CD4-positive, alpha-beta T cell treated with Interleukin-2 at 100 ng/mL for 4 hours (primary cell): ENCODE measurements at places on chromosomes 7 and 10.

- no peak for DNase-seq
These were observed 18.1 kb downstream of the SAMD8 start for GRCh38 chr10:75129537-75129936.

DNA sequence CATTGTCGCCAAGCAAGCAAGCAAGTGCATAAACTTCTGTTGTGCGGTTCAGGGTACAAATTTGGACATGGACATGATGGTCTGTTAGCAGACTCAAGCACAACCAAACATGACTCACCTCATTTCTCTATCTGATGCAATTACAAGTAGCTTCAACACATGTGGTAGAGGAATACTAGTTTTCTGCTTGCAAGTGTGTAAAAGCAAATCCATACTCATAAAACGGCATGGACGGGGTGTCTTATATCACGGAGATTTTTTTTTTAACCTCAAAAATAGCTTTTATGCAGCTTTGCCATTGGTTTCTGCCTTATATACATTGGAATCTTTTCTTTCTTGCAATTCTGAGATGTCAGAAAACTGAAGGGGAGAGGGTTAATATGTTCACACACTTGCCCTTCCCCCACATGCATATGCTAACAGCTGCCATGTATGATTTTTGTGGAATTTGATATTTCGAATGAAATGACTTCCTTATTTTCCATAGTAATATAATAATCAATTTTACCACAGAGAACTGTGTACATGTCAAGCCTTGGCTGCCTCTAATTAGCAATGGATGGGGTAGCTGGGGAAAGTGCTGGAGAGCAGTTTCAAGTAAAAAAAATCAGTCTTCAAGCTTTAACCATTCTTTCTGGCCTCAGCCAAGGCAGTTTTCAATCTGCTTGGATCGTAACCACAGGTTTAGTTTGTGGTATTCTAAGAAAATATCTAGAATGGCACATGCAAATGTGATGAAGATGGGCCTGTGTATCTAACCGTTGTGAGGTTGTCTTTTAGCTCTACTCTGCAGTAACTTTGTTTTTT is 106.0 kb upstream of the PDCD4 start:
- no peak for DNase-seq

DNA sequence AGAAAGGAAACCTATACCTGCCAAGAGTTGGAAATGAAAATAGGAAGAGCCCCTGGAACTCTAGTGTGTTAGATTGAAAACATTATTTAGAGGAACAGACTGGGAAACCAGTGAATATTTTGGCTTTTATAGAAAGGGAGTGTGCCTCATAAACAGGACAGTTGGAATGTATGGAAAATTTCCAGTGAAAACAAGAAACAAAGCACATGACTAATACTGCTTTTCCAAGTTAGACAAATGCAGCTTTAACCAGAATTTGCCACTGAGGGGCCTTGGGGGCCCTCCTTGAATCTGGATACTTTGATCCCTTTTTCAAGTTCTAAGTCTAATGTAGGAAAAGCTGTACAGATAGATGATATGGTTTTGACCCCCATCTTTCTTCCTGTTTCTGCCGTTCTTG is 21.2 kb downstream of the ITGB8 start:
- no peak for DNase-seq

DNA sequence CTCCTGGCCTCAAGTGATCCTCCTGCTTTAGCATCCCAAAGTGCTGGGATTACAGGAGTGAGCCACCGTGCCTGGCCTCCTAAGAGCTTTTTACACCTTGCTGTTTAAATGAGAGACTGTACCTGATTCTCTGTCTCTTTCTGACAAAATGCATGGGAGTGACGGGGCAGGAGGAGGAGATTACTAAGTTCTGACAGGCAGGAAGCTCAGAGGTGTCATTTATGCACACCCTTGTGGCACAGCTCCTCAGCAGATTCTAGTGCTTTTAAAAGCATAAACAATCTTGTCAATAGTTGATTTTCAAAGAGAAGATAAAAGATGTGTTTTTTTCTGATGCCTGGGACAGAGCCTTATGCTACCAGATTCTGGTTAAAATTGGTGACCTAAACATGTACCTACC is 39.7 kb upstream of the STEAP4 start:
- no peak for DNase-seq

- DNase-seq, result no peak
These were observed 977.2 kb downstream of the LRMDA start for GRCh38 chr10:76408646-76409045.

GRCh38 chr7:30888747-30889146 is 22.9 kb upstream of the AQP1 start:
- DNase-seq, result no peak

- no peak for DNase-seq
These were observed 477.1 kb downstream of the PLXNA4 start for GRCh38 chr7:132099163-132099562.

DNA sequence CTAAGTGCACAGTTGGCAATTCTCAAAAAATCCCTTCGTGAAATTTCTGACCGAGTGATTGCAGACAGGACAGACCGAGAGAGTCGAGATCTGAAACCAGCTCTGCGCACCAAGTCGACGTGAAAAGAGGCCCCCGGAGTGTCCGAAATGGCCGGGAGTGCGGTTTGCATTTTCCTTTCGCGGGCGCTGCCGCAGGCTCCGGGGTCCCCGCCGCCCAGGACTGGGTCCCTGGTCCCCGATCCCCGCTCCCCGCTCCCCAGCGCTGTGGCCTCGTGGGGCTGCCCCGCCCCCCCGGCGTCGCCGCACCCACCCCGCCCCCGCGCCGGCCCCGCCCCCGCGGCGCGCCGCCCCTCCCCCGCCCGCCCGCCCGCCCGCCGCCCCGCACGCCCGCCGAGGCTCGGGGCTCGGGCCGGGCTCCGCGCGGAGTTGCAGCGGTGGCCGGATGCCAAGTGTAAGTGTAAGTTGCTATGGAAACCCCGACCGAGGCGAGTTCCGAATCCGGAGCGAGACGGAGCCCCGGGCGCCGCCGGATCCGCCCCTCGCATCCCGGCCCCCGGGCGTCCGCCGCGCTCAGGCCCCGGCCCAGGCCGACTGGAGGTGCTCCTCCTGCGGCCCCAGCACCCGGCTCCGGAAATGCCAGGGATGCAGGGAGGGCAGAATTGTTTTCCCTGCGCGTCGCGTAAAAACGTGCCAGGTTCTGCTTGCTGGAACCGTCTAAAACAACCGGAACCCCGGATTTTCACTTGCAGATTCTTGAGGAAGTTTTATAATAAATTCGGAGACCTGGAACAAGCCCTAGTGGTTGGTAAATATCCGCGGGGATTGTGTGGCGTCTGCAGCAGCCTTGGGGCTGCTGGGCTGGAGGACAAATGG is 4.6 kb downstream of the BMI1 start:
- DNase-seq, result peak; percentile 80

DNA sequence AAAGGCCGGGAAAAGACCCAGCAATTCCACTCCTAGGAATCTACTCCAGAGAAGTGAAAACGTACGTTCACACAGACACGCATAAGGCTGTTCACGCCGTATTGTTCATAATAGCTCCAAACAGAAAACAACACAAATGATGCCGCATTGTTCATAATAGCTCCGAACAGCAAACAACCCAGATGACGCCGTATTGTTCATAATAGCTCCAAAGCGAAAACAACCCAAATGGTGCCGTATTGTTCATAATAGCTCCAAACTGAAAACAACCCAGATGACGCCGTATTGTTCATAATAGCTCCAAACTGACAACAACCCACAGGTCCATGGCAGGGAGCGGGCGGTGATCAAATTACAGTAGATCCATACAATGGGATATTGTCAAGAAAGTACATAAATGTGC is 85.2 kb upstream of the DNAAF5 start:
- DNase-seq, result no peak

DNA sequence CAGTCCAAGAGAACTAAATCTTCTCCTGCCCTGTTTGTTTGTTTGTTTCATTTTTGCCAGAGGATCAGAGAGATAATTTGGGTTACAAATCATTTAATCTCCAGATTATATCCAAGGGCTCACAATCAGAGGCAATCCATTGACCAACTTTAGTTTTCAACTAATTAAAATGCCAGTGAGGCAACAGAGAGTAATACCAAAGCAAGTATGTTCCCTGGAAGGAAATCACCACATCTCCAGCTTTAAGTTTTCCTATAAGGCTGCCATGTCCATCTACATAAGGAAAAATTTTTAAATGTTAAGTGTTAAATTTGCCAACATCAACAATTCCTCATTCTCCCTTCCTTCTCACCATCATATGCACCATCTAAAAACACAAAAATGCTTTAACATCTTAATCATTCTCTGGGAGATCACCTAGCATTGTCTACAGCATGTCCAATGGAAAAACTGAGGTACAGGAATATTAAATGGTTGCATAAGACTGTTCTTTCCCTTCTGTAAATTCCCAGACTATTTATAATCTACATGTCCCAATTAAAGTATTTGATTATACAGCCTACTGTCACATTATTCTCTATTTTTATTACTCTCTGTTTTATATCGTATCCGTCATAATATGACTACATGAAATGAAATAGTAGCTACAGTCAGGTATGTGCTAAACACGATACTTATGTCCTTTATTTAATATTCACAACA is 14.1 kb downstream of the USP54 start:
- DNase-seq, result no peak

DNA sequence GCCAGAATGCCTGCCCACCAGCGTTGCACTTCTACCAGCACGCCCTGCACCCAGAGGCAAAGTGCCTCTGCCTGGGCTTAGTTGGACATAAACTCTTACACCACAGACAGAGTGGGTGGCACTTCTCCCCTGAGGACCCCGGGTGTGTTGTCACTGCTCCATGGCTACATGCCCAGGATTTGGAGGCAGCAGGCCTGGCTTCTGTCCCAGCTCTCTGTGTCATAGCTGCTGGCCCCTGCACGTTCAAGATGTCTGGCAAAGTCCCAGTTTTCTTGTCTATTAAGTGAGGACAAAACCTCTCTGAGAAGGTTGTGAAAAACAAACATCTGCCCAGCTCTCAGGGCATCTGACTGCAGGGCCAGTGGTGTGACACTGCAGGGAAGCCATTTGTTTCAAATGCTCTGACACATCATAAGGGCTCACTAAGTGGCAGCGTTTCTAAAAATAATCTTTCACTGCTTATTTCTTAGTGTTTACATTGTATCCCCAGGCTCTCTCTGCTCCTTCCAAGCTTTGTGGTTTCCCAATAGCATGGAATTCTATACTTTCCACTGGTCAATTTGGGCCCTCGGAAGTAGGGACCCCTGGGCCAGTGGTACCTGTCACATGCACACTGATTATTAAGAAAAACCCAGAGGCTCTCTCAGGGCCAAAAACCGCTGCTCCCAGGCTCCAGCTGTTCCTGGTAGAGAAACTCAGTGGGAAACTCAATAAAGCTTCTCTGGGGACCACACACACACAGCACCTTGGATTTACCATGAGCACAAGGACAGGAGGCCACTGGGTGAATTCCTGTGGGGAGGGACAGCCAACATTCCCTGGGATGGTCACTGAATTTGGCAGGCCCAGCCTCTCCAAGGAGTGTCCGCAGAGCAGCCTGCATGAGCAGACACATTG is 86.2 kb upstream of the ANLN start:
- DNase-seq, result no peak

DNA sequence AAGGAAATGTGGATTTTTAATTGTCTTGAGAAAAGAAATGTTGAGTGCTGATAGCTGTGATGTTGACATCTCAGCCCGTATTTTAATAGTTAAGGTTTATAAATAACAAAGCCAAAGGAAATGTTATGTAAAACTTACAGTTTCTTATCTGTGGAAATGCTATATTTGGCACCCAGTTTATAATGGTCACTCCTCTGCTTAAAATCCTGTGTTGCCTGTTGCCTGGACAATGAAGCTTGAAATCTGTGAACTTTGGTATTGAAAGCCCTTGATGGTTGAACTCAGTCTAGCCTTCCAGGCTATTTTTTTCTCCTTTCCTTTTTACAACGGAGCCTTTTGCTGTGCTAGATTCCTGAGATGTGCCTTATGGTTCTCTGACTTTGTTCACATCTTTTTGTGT is 46.5 kb downstream of the MCU start:
- DNase-seq, result no peak

DNA sequence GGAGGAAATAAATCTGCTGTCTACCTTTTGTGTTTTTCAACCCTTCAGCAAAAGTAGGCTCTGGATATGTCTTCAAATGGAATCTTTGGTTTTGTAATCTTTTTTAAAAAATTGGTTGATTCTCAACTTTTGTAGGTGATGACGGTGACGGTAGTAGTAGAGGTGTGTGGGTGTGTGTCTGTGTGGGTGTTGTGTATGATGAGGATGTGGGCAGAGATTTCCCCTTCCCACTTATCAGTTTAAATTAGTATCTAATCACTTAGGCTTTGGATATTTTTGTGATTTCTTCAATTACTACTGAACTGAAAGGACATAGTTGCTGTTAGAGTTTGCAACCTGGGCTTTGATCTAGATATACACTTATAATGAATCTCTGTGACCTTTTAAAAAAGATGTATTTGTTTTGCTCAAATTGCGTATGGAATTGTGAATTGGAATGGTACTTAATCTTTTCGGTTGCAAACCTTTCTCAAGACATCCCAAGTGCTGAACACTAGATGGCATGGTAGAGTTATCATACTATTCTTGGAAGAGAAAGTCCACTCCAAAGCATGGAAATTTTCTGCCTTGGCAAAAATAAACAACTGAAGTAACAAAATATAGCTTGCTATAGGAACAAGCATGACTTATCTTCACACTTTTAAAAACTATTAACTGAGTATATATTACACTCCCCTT is 51.9 kb upstream of the A1CF start:
- no peak for DNase-seq

DNA sequence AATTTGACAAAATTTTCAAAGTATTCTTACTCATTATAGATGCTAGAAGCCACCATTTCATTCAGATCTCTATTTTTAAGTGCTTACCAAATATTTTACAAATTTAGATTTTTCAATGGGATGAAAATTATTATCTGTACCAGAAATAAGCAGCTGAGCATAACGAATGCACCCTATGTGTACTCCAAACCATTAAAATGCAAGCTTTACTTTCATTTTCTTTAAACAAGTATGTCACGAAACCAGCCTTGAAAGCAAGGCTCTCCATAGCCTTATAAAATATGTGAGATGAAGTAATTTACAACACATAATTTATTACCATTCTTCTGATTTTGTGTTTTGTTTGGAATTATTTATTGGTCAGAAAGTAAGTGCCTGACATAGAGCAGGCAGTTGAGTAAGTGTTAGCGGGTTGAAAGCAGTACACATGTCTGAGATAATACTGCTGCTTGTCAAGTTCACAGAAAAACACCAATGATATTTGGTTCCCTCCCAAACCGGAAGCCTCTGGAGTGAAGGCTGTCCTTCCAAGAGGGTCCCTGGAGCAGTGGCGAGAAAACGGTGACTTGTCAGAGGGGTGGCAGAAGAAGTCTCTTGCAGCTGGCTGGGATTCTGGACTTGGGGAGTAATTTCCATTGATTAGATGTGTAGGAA is 322.7 kb upstream of the PFKP start:
- no peak for DNase-seq

DNA sequence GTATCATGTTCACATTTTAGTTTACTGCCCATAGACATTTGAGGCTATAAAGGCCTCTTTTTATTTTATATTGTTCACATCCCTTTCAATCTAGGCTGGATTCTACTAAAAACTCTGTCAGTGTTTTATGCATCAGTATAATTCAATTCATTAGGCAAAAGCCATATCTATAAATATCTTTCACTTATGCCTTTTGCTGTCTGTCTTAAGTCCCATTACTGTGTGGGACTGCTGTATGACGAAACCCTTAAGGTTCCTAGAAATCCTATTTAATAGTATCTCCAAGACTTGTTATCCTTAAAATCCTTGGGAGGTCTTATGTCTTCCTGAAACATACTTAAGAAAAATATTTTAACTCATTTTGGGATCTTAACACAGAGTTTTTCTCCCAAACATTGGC is 139.2 kb downstream of the HGF start:
- DNase-seq, result no peak
